ENCODE measurements at places on chromosomes 13 and 19.

GRCh38 chr19:48635966-48636858 is 967 bp downstream of the DBP start:
- no peak for DNase-seq

DNA sequence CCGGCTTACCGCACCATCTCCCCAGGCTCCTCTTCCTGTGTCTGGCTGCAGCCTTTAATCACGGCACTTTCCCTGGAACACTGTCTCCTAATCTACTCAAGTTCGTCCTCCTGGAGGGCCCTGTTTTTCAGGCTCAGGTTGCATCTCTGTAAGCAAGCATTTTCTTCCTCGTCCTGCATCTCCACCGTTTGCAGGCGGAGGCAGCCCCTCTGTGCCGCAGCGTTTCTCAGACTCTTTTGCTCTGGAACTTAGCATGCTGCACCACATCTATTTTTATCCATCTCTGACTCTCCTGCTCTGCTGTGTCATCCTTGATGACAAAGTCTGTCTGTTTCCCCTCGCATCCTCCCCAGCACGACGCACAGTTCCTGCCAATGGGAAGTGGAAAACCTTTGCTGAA is 117.5 kb downstream of the ATP8A2 start:
- no peak for DNase-seq

DNA sequence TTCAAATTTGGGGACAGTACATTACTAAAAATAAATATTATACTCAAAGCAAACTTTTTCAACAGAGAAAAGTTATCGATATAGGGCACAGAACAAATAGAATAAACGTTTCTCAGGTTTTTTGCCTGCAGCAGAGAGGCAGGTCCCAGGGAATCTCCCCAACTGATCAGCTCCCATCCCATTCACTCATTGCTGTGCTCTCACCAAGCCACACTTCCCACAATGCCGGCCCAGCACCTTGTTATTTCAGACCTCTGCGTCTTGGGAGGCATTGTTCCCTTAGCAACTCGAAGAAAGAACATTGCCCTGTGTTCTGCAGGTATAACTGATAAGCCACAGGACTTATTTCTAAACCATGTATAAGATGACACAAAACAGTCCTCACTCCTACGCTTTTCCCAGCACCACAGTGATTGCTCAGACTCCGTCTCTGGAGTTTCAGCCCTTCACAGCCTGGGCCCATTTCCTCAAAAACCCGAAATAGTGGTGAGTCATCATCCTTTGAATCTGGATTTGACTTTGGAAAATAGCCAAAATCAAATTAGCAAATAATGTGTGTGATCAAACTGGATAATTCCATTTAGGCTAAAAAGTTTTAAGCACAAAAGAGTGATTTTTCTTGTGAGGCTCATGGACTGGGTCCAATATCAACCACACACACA is 100.4 kb downstream of the DCLK1 start:
- no peak for DNase-seq

DNA sequence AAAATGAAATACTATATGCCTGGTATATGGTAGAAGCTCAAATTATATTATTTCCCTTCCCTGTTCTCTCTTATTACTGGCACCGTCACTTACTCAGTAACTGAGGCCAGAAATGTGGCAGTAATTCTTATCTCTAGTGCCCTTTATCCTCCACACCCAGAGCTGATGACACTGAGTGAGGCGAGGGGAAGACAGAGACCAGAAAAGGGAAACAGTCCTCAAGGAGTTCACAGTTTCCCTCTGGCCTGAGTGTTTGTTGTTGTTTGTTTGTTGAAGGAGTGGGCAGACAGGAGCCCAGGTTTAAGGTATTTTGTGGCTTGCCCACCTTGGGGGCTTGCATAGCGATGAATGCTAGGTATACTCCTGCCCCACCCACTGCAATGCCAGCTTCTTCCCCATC is 101.5 kb upstream of the FNDC3A start:
- no peak for DNase-seq

DNA sequence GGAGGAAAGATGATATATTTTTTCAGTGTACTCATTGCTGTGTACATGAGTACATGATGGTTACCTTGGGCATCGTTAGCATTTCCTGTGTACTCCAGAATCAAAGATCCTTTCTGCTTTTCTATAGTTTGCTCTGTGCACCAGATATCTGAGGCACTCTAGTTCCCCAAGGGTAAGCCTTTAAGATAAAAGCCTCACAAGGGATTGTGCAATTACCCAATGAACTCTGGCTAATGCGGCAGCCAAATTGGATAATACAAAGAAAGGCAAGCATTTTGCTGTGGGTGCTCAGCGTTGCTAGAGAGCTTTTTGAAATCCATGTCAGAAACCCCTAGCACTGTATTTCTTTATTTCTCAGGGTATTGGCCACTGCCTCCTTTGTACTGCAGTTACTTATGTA is 2.9 kb downstream of the CYSLTR2 start:
- DNase-seq = no peak

DNA sequence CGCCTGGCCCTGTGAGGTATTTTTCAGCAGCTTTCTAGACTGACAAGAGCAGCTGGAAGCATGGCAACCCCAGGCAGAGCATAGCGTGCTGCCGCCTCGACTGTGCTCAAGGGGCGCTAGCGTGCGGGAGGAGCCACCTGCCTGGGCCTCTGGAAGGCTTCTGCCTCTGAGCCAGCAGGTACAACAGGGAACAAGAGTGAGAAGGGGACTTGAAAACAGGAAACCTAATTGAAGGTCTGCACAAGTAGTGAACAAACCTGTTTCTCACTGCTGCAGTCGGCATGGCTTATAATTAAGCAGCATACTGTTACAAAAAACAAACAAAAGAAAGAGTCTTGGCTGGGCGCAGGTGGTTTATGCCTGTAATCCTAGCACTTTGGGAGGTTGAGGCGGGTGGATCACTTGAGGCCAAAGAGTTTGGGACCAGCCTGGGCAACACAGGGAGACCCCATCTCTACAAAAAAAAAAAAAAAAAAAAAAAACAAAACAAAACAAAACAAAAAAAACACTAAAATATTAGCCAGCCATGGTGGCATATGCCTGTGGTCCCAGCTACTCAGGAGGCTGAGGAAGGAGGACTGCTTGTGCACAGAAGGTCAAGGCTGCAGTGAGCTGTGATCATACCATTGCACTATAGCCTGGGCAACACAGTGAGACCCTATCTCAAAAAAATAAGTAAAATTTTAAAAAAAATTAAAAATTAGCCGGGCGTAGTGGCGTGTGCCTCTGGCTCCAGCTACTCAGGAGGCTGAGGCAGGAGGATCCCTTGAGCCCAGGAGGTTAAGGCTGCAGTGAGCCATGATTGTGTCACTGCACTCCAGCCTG is 12.6 kb upstream of the GARRE1 start:
- no peak for DNase-seq

GRCh38 chr19:12778017-12778904 is 2.9 kb upstream of the HOOK2 start:
- DNase-seq = peak; percentile 33

DNA sequence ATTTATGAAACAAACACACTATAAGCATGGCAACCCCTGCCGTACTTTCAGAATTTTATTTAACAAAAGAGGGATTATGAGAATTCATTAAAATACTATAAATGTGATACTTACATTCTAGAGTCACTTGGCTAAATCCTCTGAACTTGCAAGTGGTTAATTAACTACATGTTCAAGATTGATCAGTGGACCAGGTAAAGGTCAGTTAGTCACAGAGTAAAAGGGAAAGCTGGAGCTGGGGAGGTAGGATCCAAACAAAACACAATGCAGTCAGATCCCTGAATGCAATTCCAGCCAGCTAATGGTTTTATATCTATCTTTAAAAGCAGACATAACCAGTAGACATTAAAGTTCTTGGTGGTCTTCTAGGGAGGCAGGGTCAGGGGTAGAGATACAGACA is 270.5 kb downstream of the DIAPH3 start:
- DNase-seq = no peak

DNA sequence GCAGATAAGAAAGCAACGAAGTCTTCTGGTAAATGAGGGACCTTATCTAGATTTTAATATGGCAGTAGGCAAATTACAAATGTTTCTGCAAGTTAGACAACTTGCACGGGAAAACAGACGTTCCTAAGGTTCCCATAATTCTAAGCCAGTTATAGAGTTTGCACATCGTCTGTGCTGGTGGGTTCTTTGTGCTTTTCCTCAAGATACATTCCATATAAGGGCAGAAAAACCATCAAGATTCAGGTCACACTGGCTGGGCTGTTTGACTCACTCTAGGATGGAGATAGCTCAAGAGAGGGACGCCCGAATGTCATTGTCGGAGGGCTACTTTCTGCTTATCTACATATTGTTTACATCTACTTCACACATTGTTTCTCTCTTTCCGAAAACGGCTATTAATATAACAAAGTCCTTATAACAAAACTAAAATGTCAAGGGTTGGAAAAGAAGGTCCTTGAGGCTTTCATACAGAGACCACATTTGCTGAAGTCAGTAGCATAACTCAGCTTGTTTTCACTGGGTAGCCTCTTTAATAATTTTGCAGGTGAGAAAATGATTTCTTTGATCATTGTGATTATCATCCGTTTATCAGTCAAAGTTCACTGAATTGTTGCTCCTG is 44.4 kb downstream of the SOX1 start:
- no peak for DNase-seq

GRCh38 chr13:37173214-37173613 is 67.8 kb upstream of the CSNK1A1L start:
- DNase-seq = no peak

GRCh38 chr13:113777311-113778260 is 18.6 kb downstream of the TMEM255B start:
- no peak for DNase-seq

GRCh38 chr13:39415008-39415802 is 187.8 kb downstream of the LHFPL6 start:
- DNase-seq = no peak

- DNase-seq = no peak
Measured at GRCh38 chr13:81602241-81602640, 1261.3 kb upstream of the SPRY2 start.

- DNase-seq = no peak
Measured at GRCh38 chr19:17302391-17303166, 646 bp downstream of the ABHD8 start.

GRCh38 chr19:49114630-49115363 is 627 bp downstream of the LIN7B start:
- DNase-seq = no peak

- no peak for DNase-seq
Measured at GRCh38 chr13:23443110-23443509, 9.6 kb upstream of the SACS start.

- no peak for DNase-seq
Measured at GRCh38 chr19:3403489-3404323, 37.3 kb downstream of the NFIC start.

- no peak for DNase-seq
Measured at GRCh38 chr19:41123716-41124294, 9.6 kb downstream of the CYP2F1 start.

GRCh38 chr13:19737844-19738557 is 44.7 kb downstream of the PSPC1 start:
- DNase-seq = no peak

DNA sequence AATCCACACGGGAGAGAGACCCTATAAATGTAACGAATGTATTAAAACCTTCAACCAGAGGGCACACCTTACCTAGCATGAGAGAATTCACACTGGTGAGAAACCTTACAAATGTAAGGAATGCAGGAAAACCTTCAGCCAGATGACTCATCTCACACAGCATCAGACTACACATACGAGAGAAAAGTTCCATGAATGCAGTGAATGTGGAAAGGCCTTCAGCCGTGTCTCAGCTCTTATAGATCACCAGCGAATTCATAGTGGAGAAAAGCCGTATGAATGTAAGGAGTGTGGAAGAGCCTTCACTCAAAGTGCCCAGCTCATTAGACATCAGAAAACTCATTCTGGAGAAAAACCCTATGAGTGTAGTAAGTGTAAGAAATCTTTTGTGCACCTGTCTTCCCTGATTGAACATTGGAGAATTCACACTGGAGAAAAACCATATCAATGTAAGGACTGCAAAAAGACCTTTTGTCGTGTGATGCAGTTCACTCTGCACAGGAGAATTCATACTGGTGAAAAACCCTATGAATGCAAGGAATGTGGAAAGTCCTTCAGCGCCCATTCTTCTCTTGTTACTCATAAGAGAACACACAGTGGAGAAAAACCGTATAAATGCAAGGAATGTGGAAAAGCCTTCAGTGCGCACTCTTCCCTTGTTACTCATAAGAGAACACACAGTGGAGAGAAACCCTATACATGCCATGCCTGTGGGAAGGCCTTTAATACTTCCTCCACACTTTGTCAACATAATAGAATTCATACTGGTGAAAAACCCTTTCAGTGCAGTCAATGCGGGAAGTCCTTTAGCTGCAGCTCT is 16.0 kb downstream of the ZNF582 start:
- DNase-seq = no peak

DNA sequence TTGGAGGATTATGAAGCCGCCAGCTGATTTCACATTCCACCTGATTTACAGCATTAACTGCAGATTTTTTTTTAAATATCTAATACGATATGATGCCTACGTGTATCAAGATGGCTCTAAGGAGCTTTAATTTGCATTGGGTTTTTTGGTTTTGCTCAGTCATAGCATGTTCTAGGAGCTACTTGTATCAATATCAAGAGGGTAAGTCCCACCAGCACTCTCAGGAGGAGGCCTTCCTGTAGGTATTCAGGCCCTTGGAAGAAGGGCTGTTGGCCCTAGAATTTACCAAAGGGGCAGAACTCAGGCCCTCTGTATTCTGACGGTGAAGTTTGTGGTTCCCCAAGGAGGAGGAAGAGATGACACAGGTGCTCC is 97.2 kb upstream of the IPO5 start:
- DNase-seq = no peak

GRCh38 chr13:26050568-26051230 is 1.1 kb downstream of the SHISA2 start:
- DNase-seq = no peak

DNA sequence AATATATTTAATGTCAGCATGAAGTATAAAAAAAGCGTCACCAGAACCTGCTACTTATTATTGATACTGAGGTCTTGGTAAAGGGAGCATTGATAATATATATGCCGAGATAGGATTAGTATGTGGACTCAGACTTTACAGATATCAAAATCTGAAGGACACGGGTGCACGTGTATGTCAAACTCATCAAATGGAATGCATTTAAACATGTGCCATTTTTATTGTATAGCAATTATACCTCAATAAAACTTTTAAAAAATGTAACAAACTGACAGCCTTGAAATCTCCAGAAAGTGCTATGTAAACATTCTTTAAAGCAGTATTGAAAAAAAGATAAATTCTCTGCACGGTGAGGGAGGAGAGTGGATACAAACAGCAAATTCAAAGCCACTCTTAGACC is 157.9 kb downstream of the RNF17 start:
- no peak for DNase-seq

DNA sequence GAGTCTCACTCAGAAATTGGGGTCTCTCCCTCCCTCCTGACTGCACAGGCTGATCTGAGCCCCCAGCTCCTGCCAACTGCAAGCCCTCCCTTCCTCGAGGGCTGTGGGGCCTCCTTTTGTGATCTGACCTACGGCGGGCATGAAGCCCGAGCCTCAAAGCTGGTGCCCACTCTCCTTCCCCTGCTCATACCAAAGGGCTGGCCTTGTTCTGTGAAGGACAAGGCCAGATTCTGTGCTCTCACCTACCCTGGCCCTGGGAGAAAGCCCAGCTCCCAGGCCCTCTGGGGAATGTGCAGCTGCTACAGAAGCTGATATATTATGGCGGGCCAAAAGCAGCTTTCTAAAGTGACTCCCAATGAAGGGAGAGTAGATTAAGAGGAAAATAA is 9.0 kb upstream of the ECH1 start:
- no peak for DNase-seq

Measured in stimulated activated CD4-positive, alpha-beta T cell treated with anti-CD3 and anti-CD28 coated beads, Interleukin-12 subunit alpha, Interleukin-12 subunit beta, amount 100 ng/mL, for 24 hours (primary cell).